NCI-H446 (cell line): ENCODE measurements at places on chromosomes 5 and 9.

GRCh38 chr5:178083922-178084321 is 29.4 kb upstream of the N4BP3 start:
- no peak for DNase-seq

DNA sequence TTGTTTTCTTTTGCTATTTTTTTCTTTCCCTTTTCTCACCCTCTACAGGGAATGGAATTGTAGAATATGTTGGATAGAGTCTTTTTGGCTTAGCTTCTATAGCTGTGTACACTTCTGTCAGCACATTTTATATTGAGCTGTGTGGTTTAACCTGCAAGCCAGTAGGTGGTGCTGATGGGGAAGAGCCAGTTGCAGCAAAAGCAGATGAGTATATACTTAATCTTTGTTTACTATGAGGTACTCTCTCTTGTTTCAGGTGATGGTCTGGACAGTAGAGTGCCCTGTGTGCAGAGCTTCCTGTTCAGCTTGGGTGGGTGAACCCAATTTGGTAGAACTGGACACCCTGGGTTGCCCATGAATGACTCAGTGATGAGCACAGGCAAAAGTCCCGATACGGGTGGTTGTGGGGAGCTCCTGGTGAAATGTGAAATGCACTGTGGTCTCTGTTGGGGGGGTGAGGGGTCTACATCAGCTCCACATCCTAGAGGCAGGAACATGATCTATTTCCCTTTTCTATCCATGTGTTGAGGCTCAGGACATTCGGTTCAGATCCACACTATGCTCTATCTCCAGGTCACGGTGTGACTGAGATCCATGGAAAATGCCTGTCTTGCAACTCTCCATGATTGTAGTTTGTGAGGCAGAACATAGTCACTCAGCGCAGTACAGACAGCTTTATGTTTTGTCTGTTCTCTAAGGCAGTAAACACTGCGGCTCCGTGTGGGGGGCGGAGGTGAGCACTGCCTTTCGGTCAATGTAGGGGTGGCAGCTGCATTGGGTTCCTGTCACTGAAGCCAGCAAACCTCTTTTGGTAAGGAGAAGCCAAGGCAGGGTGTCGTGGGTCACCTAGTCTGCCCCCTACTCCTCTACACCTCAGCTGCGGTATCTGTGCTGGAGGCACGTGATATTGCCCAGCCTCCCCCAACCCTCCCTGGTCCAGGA is 353.2 kb downstream of the PRR16 start:
- DNase-seq: no peak

DNA sequence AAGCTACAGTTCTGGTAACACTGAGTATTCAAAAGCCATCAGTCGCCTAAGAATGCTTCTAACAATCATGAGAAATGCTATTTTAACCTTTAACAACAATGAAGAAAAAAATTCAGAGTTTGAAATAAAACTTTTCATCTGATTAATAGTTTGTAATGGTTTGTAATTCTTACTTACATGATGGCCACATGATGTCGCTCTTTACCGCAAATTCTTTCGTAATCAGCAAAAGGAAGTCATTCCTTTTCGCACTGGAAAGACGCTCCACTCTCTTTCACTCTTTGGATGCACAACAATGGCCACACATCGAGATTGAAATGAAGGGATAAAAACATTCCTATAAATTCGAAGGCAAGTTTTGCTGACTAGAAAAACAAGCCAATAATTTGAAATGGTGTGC is at the start of gene PCDHA7:
Gene PCDHA7, plus strand, starts transcription at position 277 of the 400 bp plus-strand sequence. Its CDS starts 115 bp downstream, at position 392.
- DNase-seq: no peak

- no peak for DNase-seq
Observed at GRCh38 chr9:69471433-69471832, 146.4 kb downstream of the ENTREP1 start.

- peak; percentile 28 for DNase-seq
Observed at GRCh38 chr5:74638970-74639806, 1.3 kb downstream of the ENC1 start.
